ENCODE measurements at places on chromosomes 1 and 21. TPM values are rescaled to one million over a fixed set of nuclear protein-coding genes. Genes with fewer than 3 reads are reported as not detected.
A peak's percentile ranks its signal among the peaks of the same experiment; 100 is the strongest.

- peaks cover 1% of the 10 kb centered on the region for H3K36me3 ChIP-seq
- H3K27me3 ChIP-seq = no peaks in the 10 kb centered on the region
- H3K4me1 ChIP-seq = no peaks in the 10 kb centered on the region
- DNase-seq = peak; percentile 68
Observed at GRCh38 chr1:246753670-246754535, 29.7 kb downstream of the SCCPDH start.

DNA sequence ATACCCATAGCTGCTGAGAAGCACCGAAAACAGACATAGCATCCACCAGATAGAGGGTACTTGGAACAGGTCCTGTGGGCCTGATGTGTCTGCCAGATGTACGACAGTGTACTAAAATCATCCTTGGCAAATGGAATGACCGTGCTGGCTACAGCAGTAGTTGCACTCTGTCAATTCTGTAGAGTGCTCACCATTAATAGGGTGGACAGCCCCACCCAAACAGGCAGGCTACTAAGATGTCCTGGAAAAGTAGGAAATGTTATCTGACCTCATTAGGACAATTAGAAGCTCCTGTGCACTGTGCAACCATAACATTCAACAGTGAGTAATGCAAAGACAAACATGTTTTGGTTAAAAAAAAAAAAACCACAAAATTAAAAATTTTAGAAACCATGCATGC lies 106.2 kb downstream of the PTPN14 start:
- DNase-seq = no peak
- no peaks in the 10 kb centered on the region for H3K36me3 ChIP-seq
- peak overlapping the region; percentile 65 for H3K27ac ChIP-seq
- H3K4me1 ChIP-seq = peaks cover 16% of the 10 kb centered on the region
- H3K27me3 ChIP-seq = no peaks in the 10 kb centered on the region

DNA sequence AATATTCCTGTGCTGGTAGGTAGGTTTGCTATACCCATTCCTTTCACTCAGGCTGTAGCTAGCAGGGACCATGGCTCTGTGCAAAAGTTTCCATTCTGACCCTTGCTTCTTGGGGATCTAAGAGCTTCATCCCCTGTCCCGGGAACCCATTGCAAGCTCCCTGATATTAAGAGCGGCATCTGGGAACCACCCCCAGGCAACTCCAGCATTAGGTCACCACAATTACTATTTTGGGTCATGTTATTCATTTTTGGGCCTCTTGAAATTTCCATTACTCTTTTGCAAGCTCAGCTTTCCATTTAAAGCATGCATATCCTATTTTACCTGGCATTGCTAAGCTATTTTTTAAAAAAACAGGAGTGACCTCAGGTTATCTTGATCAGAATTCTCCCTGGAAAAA lies 22.1 kb upstream of the ACTRT2 start:
- DNase-seq = no peak
- H3K4me3 ChIP-seq = no peak overlapping the region
- no peaks in the 10 kb centered on the region for H3K27me3 ChIP-seq
- H3K27ac ChIP-seq = no peak overlapping the region
- no peaks in the 10 kb centered on the region for H3K36me3 ChIP-seq

DNA sequence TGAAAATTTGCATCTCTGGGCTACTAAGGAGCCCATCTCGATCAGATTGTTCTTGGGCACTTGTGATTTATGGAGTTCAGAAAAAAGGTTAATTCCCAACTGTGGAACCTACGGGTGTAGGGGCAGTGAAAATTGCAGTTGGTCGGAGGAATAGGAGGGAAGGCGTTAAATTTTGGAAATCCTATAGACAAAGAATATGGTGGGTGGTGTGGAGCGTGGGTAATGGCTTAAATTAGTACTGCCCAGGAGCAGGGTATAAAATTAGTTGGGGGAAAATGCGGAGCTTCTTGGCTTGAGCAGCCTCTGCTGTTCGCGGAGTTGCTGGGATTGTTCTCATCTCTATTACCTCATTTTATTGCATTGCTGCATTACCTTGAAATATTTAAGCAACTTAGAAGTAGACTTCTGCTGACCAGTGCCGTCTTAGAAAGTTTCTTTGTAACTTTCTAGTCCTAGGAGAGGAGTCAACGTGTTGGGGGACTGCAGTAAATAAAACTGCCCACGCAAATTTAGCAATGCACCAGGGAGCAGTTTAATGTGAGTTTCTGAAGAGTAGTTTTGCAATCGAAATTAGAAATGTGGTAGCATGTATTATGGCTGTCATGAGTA lies 514 bp downstream of the S1PR1 start:
- peak overlapping the region; percentile 80 for H3K27ac ChIP-seq
- peak overlapping the region; percentile 54 for H3K4me3 ChIP-seq
- no peaks in the 10 kb centered on the region for H3K27me3 ChIP-seq
- peak; percentile 75 for DNase-seq

DNA sequence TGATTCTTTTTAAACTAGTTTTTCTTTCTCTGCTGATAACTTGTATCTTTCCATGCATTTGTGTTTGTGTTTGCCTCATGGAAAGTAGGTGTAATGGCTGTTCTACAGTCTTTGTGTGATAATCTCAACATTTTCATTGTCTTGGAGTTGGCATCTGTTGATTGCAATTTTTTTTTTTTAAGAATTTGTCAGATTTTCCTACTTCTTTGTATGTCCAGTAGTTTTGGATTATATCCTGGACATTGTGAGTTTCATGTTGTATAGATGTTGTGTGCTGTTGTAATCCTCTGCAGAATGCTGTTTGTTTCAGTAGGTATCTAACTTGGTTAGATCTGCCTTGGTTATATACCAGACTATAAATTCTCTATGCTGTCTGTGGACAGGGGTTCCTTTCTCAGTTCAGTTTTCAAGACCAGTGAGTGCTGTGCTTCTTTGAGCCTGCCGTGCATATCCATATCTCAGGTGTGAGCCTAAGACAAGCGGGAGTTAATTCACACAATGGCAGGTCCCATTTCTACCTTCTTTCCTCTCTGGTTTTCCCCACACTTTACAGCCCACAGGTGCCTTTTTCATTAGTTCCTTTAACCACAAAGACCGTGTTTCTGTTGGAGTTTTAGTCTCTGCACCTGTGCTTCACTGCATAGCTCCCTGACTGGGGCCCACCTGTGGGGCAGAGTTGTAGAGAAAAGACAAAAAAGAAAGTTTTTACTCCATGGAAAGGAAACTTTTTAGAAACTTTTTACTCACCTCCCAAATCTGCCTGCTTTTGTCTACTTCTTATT lies 69.9 kb downstream of the ITSN1 start:
- H3K27ac ChIP-seq = no peak overlapping the region
- H3K27me3 ChIP-seq = no peaks in the 10 kb centered on the region

GRCh38 chr1:224081604-224082003 lies 32.3 kb upstream of the FBXO28 start:
- H3K36me3 ChIP-seq = no peaks in the 10 kb centered on the region
- H3K4me3 ChIP-seq = no peak overlapping the region
- no peaks in the 10 kb centered on the region for H3K27me3 ChIP-seq
- H3K27ac ChIP-seq = no peak overlapping the region
- peaks cover 4% of the 10 kb centered on the region for H3K4me1 ChIP-seq

- H3K36me3 ChIP-seq = no peaks in the 10 kb centered on the region
- DNase-seq = no peak
- H3K27ac ChIP-seq = no peak overlapping the region
- no peak overlapping the region for H3K4me3 ChIP-seq
- no peaks in the 10 kb centered on the region for H3K27me3 ChIP-seq
Observed at GRCh38 chr1:217569021-217569420, 61.9 kb downstream of the GPATCH2 start.

GRCh38 chr21:26844258-26845065 lies 747 bp downstream of the ADAMTS1 start:
- no peaks in the 10 kb centered on the region for H3K27me3 ChIP-seq
- H3K4me3 ChIP-seq = peak overlapping the region; percentile 97
- H3K4me1 ChIP-seq = peaks cover 6% of the 10 kb centered on the region
- H3K27ac ChIP-seq = peak overlapping the region; percentile 89
- peak; percentile 22 for DNase-seq

GRCh38 chr1:179803918-179804317 lies 60.8 kb downstream of the FAM163A start:
- peaks cover 46% of the 10 kb centered on the region for H3K27me3 ChIP-seq
- DNase-seq = no peak
- H3K4me3 ChIP-seq = no peak overlapping the region
- H3K36me3 ChIP-seq = no peaks in the 10 kb centered on the region

DNA sequence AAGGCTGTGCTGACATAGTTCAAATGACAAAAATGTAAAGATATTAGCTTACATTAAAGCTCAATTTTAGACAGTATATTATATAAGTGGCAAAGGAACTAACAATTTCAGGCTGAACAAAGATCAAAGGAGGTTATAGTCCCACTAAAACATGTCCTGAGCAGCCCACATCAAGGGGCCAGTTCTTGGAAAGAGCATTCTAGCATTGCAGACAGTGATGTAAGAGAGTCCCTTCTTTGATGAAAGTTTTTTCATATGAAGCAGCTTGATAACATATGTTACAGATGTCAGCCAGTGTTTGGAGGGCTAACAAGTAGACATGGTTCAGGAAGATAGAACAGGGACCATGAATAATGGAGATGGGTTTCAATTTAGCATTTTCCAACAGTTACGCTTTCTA lies 301.7 kb downstream of the NTNG1 start:
- no peaks in the 10 kb centered on the region for H3K27me3 ChIP-seq
- no peaks in the 10 kb centered on the region for H3K36me3 ChIP-seq
- H3K27ac ChIP-seq = no peak overlapping the region
- no peak overlapping the region for H3K4me3 ChIP-seq
- no peak for DNase-seq

- peaks cover 6% of the 10 kb centered on the region for H3K4me1 ChIP-seq
- no peak for DNase-seq
- no peak overlapping the region for H3K27ac ChIP-seq
- H3K36me3 ChIP-seq = no peaks in the 10 kb centered on the region
- peaks cover 2% of the 10 kb centered on the region for H3K27me3 ChIP-seq
- no peak overlapping the region for H3K4me3 ChIP-seq
Observed at GRCh38 chr1:43270421-43271095, 775 bp downstream of the TMEM125 start.

DNA sequence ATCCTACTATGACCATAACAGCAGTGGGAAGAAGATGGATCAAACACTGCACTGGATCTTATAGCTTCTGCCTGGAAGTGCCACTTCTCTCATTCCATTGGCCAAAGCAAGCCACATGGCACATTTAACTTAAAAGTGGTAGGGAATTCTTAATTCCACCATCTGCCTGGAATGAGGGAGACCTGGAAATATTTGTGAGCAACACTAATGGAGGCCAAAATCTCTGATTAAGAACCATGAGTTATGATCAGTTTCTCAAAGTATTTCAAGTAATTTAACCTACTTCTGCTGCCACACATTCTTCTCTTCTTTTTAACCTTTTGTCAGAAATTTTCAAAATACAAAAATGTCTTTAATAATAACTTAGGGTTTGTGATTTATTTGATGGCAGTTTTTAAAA lies 154.0 kb upstream of the C1orf87 start:
- H3K4me3 ChIP-seq = no peak overlapping the region
- H3K36me3 ChIP-seq = no peaks in the 10 kb centered on the region
- H3K27ac ChIP-seq = no peak overlapping the region
- no peaks in the 10 kb centered on the region for H3K4me1 ChIP-seq
- no peaks in the 10 kb centered on the region for H3K27me3 ChIP-seq

DNA sequence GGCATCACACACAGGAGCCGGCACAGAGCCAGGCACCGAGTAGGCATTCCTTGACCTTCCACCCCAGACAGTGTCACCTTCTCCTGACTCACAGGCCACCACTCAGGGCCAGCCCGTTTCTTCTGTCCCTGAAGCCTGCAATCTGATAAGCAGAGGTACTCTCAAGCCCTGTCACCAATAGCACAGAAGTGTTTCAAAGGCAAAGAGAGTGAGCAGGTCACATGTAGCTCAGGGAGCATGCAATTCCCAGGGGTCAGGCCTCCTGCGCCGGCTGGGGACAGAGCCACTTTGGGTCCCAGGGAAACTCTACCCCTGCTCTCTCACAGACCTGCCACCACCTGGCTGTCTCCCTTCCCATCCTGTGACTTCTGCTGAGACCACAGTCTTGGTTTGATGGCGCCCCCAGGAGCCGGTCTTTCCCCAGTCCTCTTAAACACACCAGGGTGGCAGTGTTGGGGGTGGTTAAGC lies 13.2 kb downstream of the CAPN9 start:
- H3K36me3 ChIP-seq = no peaks in the 10 kb centered on the region
- H3K27me3 ChIP-seq = peaks cover 20% of the 10 kb centered on the region
- no peaks in the 10 kb centered on the region for H3K4me1 ChIP-seq
- no peak overlapping the region for H3K4me3 ChIP-seq

DNA sequence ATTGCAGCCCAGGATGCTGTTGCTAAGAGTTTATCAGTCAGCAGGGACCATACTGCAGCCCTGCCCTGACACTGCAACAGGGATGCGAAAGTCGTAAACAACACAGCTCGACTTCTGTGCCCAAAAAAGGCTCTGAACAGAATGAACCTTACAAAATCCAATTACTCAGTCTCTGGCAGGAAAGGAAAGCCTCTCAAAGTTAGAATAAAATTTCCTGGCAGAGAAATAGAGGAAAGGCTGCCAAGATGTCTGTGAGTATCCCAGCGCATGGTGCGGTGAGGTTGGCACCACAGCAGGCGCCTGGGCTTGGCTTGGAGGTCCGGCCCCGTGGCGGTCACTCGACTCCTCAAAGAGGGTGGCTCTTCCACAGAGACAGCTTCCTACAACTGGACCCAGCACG lies 185.8 kb downstream of the PCP4 start:
- no peaks in the 10 kb centered on the region for H3K4me1 ChIP-seq
- no peaks in the 10 kb centered on the region for H3K36me3 ChIP-seq
- H3K27ac ChIP-seq = no peak overlapping the region

- H3K27ac ChIP-seq = no peak overlapping the region
- peak overlapping the region; percentile 35 for H3K4me3 ChIP-seq
- DNase-seq = peak; percentile 50
- H3K27me3 ChIP-seq = no peaks in the 10 kb centered on the region
- H3K36me3 ChIP-seq = no peaks in the 10 kb centered on the region
Observed at GRCh38 chr1:113809670-113810602, 2.3 kb downstream of the RSBN1 start.

- DNase-seq = no peak
- H3K27me3 ChIP-seq = no peaks in the 10 kb centered on the region
- no peaks in the 10 kb centered on the region for H3K36me3 ChIP-seq
- H3K4me3 ChIP-seq = no peak overlapping the region
Observed at GRCh38 chr1:38870996-38871395, 2.2 kb downstream of the MYCBP start.

GRCh38 chr21:40208948-40209345 lies 341.7 kb downstream of the PCP4 start:
- H3K4me1 ChIP-seq = no peaks in the 10 kb centered on the region
- H3K36me3 ChIP-seq = no peaks in the 10 kb centered on the region
- H3K27ac ChIP-seq = no peak overlapping the region
- DNase-seq = no peak

Gene CELA2B
- not detected for total RNA-seq

Gene LCE1F
- not detected for total RNA-seq

Gene PDZK1
- total RNA-seq = 1.7 TPM

Gene CNN3
- 552 TPM for total RNA-seq

Gene NPPA
- not detected for total RNA-seq

Gene MCOLN3
- not detected for total RNA-seq

Gene CNR2
- not detected for total RNA-seq

Gene MAP10
- total RNA-seq = 1.1 TPM

Gene CRTC2
- 1.9 TPM for total RNA-seq

Gene CIART
- 13.9 TPM for total RNA-seq

Gene DHDDS
- 67.7 TPM for total RNA-seq

Gene NKAIN1
- total RNA-seq = under 0.01 TPM

Gene INAVA
- total RNA-seq = not detected
